Mesendoderm (in vitro differentiated cells): ENCODE measurements at places on chromosomes 6 and 20.

- DNase-seq, result no peak
Measured at GRCh38 chr6:80454661-80455365, 348.3 kb downstream of the BCKDHB start.

DNA sequence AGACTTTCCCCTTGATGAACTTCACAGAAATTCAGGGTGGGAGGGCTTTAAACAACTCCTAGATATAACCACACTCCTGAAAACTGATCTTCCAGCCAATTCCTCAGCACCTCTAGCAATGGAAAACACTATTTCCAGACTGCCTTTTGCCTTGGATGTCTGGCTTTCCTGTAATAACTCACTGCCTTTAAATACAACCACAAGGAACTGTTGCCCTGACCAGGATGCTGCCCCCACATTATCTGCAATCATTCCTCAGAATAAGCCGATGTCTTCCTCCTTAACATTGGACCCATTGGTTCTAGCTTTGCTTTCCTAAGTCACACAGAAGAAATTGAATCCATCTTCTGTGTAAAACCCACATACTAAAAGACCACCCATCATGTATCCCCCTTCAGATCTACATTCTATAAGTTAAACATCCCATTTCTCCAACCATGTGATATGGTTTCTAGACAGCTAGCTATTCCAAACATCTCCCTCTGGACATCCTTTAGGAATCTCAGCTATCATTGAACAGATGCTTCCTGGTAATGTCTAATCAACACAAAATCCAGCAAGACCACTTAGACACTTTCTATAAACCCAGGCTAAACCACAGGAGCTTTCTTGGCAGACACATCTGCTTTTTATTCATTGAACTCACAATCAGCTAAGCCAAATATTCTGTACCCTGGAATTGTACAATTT, 95.9 kb upstream of the KCNQ5 start:
- no peak for DNase-seq

DNA sequence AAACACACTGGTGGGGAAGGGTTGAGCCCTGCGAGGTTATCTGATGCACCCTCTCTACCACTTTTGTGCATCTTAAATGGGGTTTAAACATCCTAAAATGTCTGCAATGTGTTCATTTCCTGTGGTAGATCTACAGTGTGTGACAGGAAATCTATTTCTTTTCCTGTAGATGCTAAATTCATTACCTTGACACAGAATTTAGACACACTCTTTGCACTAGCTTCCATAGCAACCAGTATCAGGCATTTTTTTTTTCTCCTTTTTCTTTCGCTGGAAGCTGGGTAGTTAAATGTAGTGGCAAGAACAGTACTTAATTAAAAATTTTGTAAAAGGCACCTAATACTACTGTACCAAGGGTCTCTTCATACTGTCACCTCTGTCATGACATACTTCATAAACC, 141.1 kb downstream of the RFPL4B start:
- no peak for DNase-seq

- no peak for DNase-seq
Measured at GRCh38 chr6:151349651-151350270, 41.6 kb downstream of the ZBTB2 start.

GRCh38 chr6:47716207-47716606, 17.8 kb downstream of the ADGRF4 start:
- no peak for DNase-seq

DNA sequence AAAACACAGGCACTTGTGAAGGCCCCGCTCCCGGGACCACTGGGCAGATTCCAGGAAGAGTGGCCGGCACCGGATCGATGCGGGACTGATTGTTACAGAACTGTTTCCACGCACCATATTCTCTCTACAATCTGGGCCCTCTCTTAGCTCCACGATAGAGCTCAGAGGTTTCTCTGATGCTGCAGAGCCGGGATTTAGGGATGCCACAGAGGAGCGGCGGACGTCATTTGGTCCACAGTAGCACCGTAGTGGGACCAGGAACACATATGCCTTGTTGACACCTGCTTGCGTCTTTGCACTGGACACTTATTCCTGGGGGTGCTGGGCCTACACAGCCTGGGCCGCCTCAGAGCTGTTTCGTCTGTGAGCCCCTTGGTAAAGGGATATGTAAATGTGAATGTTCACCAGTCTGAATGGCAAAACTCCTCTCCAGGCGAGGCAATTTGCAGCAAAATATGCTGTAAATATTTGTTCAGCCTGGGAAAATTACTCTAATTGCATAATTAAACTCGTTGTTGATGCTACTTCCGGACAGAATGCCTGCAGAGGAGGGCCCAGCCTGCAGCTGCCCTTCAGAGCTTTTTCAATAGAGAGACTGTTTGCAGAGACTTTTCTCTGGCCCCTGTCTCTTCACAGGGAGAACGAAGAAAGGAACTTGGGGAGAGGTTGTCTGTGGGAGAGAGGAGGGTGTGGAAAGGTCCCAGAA, 9.4 kb downstream of the PCK1 start:
- no peak for DNase-seq
